Inflammatory macrophage (primary cell): ENCODE measurements at places on chromosomes 13 and 19.

DNA sequence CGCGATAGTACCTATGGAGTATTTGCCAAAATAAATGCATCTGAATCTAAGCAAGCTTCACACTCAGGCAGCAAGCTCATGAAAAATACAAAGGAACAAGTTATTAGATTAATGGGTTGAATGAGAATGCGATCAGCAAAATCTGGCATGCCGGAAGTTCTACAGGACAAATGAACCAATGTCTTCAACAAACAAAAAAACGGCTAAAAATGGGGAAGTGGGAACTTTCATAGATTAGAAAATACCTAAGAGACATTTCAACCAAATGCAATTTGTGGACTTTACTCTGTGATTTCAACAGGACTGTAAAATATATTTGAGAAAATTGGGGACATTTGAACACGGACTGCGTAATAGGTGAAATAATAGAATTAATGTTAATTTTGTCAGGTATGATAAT is 22.4 kb upstream of the RNASEH2B start:
- no peak for DNase-seq

GRCh38 chr13:49539313-49539712 is 43.6 kb downstream of the PHF11 start:
- no peak for DNase-seq

DNA sequence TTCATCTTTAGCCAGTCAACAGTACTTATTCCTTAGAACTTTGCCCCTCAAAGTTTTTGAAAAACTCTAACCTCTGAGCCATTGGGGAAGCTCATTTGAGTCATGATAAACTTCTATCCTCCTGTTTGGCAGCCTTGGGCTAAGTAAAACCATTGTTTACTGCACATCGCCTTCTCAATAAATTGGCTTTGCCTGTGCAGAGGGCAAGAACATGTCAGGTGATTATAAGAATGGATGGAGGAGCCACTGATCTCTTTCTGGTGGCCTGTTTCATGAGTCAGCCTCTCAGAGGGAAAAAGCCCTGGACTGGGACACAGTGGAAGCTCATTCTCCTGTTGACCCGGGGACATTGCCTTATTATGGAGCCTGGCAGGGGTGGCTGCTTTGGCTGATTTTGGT is 19.4 kb upstream of the PSG4 start:
- no peak for DNase-seq

DNA sequence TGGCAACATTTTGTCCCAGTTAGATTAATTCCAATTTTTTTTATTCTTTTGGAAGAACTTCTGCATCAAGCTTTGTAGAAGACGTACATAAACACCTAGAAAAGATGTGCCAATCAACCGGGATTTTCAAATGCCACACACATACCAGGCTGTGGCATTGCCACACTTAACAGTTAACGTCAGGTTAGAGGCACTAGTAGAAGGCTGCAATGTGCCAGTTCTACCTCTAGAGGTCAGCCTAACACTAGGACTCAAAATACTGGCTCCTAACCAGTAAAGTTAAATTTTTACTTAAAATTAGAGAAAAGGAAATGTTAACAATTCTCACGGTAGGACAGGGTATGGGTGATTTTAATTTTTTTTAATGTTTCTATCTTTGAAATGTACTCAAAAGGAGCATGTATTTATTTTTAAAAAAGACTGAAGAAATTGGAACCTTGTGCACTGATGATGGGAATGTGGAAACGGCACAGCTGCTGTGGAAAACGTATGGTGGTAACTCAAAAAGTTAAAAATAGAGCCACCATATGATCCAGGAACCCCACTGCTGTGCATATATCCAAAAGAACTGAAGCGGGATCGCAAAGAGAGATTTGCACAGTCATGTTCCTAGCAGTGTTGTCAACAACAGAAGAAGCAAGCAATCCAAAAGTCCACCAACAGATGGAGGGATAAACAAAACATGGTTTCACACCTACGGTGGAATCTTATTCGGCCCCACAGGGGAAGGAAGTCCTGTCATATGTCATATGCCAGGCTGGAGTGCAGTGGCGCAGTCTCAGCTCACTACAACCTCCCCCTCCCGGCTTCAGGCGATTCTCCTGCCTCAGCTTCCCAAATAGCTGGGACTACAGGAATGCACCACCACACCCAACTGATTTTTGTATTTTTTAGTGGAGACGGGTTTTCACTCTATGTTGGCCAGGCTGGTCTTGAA is 30.3 kb downstream of the CRYL1 start:
- DNase-seq = peak; percentile 85

GRCh38 chr19:18431351-18432197 is 6.4 kb downstream of the ISYNA1 start:
- DNase-seq = no peak

- DNase-seq = no peak
Measured at GRCh38 chr13:67208552-67208951, 21.6 kb downstream of the PCDH9 start.

DNA sequence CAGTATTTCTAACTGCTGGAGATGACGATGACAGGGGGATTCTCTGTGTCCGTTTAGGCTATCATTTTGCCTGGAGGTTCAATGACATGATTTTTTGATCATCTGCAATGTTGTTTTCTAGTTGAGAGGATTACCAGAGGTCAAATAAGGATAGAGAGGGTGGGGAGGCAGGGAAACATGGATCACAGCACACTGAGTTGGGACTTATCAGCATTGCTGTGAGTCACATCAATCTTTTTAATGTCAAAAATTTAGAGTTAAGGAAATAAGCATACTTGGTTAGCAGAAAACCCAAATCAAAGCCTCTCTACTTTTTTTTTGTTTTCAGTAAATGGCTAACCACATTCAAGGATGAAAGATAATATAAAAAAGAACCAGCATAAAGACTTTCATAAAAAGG is 43.0 kb upstream of the CSNK1A1L start:
- DNase-seq = no peak

GRCh38 chr13:93922063-93922855 is 557.2 kb downstream of the DCT start:
- no peak for DNase-seq
